ENCODE measurements at places on chromosomes 5 and 9. TPM values are rescaled to one million over a fixed set of nuclear protein-coding genes. Genes with fewer than 3 reads are reported as not detected.

Gene LHX3
- not detected for total RNA-seq

Gene STPG3
- total RNA-seq: not detected

Gene SLC25A46
- 61.2 TPM for total RNA-seq

Gene ZFR
- 39.8 TPM for total RNA-seq

Gene UNC13B
- total RNA-seq: 0.94 TPM

Gene PCDHGA1
- not detected for total RNA-seq

All from activated CD8-positive, alpha-beta memory T cell treated with anti-CD3 and anti-CD28 coated beads, Interleukin-2, amount 10 ng/mL, durations not matched to agents 7 days and 5 days (primary cell).